ENCODE measurements at places on chromosomes 11 and 22. TPM values are rescaled to one million over a fixed set of nuclear protein-coding genes. Genes with fewer than 3 reads are reported as not detected.

GRCh38 chr22:46390652-46391301, 55.3 kb downstream of the TRMU start:
- no peak for DNase-seq

DNA sequence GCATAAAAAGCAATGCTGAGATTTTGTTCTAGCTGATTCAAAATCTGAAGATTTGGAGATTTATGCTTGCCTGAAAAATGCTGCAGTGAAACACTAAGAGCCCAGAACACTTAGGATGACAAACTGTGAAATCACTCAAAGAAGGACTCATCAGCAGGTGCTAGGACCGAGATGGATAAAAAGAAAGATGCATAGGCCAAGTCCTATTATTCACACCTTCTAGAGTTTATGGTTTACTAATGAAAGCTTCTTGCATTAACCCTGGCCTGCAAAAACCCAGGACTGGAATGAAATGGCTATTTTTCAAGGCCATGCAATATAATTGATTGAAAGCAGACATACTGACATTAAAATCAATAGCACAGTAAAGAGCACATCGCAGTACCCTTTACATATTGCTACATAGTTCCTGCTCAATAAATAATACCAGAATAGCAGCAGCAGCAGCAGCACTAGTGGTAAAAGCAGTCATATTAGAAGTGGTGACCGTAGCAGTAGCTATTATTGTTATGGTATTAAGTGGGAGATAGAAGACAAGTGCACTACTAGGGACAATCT, 161.7 kb downstream of the RAB38 start:
- no peak for DNase-seq

DNA sequence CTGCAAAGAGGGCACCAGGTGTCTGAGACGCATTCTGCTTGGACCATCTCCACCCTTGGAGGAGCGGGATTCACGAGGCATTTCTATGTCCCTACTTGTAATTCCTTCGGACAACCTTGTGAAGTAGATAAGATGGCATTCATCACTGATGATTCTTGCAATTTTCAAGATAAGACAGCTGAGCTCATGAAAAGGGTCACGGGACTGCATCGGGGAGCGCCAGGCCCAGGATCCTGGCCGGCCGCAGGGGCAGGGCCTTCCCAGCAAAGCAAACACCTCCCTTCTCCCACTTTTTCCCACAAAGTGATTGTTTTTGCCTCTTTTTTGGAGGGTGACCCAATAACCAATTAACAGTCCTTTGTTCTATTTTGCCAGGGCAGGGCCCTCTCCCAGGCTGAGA, 8.4 kb downstream of the LIF start:
- DNase-seq = no peak

The SCARF2 gene
- total RNA-seq = 3.0 TPM

The P2RY6 gene
- total RNA-seq = 3.6 TPM

The INS gene
- not detected for total RNA-seq

The OR2AG1 gene
- not detected for total RNA-seq
